ENCODE measurements at places on chromosomes 11 and 22.

- no peak for DNase-seq
Measured at GRCh38 chr11:37497326-37497725, 899.3 kb upstream of the RAG2 start.

DNA sequence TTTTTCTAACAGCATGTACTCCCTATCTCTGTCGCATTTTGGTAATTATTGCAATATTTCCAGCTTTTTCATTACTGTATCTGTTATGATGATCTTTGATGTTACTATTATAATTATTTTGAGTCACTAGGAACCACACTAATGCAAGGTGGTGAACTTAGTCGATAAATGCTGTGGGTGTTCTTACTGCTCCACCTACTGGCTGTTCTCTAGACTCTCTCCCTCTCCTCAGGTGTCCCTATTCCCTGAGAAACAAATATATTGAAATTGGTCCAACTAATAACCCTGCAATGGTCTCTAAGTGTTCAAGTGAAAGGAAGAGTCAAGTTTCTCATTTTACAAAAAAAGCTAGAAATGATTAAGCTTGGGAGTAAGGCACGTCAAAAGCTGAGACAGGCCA lies 10.5 kb downstream of the ARL14EP start:
- no peak for DNase-seq

- DNase-seq = no peak
Measured at GRCh38 chr22:24068377-24068680, 57.2 kb downstream of the CABIN1 start.

GRCh38 chr22:46770726-46771125 lies 8.3 kb downstream of the TBC1D22A start:
- DNase-seq = no peak

Measured in fibroblast of skin of abdomen (primary cell).